ENCODE measurements at places on chromosomes 16 and 17. TPM values are rescaled to one million over a fixed set of nuclear protein-coding genes. Genes with fewer than 3 reads are reported as not detected.

The HBA2 gene
- total RNA-seq = 171 TPM

The MYH13 gene
- total RNA-seq = not detected

GRCh38 chr17:5510771-5511170 lies 24.4 kb downstream of the MIS12 start:
- no peaks in the 10 kb centered on the region for H3K36me3 ChIP-seq
- no peak for DNase-seq
- H3K4me3 ChIP-seq = no peak overlapping the region
- H3K27me3 ChIP-seq = no peaks in the 10 kb centered on the region
- H3K27ac ChIP-seq = no peak overlapping the region

DNA sequence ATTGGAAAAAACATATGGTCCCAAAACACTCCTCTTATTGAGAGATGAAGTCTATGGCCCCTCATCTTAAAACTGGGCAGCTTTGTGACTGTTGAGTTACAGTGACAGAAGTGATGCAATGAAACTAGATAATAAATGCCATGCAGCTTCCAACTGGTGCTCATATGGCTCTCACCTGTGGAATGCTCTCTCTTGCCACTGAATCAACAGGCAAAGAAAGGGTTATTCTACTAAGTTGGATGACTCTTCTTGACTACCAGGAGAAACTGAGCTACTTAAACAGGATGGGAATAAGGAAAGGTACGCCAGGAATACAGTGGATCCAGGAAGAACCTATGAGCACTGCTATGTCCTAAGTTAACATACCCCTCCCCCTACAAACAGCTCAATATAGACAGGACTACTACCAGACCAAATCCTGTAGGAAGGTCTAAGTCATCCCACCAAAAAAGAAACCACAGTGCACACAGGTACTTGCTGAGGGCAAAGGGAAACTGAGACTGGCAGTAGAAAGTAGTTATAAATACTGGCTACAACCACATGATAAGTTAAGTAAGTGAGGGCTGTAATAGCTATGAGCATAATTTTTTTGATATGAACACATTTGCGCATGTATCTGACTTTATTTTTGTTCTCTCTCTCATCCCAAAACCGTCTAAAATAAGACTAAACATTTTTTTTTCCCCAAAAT lies 398.5 kb downstream of the ZFHX3 start:
- no peaks in the 10 kb centered on the region for H3K27me3 ChIP-seq
- no peaks in the 10 kb centered on the region for H3K36me3 ChIP-seq
- no peak overlapping the region for H3K4me3 ChIP-seq
- no peaks in the 10 kb centered on the region for H3K4me1 ChIP-seq

The KRTAP2-4 gene
- not detected for total RNA-seq

The TAC4 gene
- not detected for total RNA-seq

GRCh38 chr17:32909787-32910369 lies 18.1 kb upstream of the TMEM98 start:
- no peaks in the 10 kb centered on the region for H3K27me3 ChIP-seq
- H3K36me3 ChIP-seq = no peaks in the 10 kb centered on the region
- H3K4me3 ChIP-seq = no peak overlapping the region
- H3K27ac ChIP-seq = no peak overlapping the region

GRCh38 chr17:57135026-57135788 lies 50.2 kb downstream of the AKAP1 start:
- no peak overlapping the region for H3K27ac ChIP-seq
- no peaks in the 10 kb centered on the region for H3K27me3 ChIP-seq
- no peaks in the 10 kb centered on the region for H3K36me3 ChIP-seq

- no peaks in the 10 kb centered on the region for H3K4me1 ChIP-seq
- peaks cover 4% of the 10 kb centered on the region for H3K36me3 ChIP-seq
- no peak for DNase-seq
- no peak overlapping the region for H3K27ac ChIP-seq
- no peak overlapping the region for H3K4me3 ChIP-seq
These were observed 20.1 kb downstream of the CNTNAP1 start for GRCh38 chr17:42702446-42702845.

- H3K27ac ChIP-seq = no peak overlapping the region
- peaks cover 13% of the 10 kb centered on the region for H3K4me1 ChIP-seq
- DNase-seq = no peak
- H3K36me3 ChIP-seq = no peaks in the 10 kb centered on the region
These were observed 6.2 kb downstream of the PHOSPHO1 start for GRCh38 chr17:49224198-49224996.

The CLEC3A gene
- total RNA-seq = not detected

DNA sequence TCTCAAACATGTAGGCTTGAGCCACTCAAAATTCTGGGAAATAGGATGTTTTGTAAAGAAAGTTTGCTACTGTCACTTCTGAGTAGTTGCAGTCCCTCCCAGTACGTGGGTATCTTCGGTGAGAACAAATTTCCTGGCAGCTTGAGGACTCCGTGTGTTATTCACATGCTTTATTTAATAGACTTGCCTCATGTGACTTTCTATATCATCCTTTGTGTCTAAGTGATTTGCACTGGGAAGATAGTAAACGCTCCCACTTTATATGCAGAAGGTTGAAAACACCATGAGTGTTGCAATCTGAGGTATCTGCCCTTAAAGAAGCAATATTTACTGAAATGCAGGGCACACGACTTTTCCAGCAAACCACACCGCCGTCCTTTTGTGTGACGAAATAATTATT lies 643.7 kb downstream of the MAF start:
- DNase-seq = no peak
- no peaks in the 10 kb centered on the region for H3K36me3 ChIP-seq
- no peak overlapping the region for H3K4me3 ChIP-seq
- no peaks in the 10 kb centered on the region for H3K4me1 ChIP-seq
- H3K27me3 ChIP-seq = no peaks in the 10 kb centered on the region
- no peak overlapping the region for H3K27ac ChIP-seq

The NECAB2 gene
- total RNA-seq = not detected

GRCh38 chr17:78343543-78344201 lies 16.2 kb downstream of the SOCS3 start:
- H3K27me3 ChIP-seq = no peaks in the 10 kb centered on the region
- H3K27ac ChIP-seq = peak overlapping the region; percentile 95
- no peak overlapping the region for H3K4me3 ChIP-seq
- H3K4me1 ChIP-seq = peaks cover 5% of the 10 kb centered on the region
- H3K36me3 ChIP-seq = no peaks in the 10 kb centered on the region

- H3K27me3 ChIP-seq = no peaks in the 10 kb centered on the region
- H3K27ac ChIP-seq = no peak overlapping the region
- no peaks in the 10 kb centered on the region for H3K4me1 ChIP-seq
- no peak for DNase-seq
- H3K36me3 ChIP-seq = no peaks in the 10 kb centered on the region
- H3K4me3 ChIP-seq = no peak overlapping the region
These were observed 26.4 kb downstream of the PITPNC1 start for GRCh38 chr17:67403483-67403882.

DNA sequence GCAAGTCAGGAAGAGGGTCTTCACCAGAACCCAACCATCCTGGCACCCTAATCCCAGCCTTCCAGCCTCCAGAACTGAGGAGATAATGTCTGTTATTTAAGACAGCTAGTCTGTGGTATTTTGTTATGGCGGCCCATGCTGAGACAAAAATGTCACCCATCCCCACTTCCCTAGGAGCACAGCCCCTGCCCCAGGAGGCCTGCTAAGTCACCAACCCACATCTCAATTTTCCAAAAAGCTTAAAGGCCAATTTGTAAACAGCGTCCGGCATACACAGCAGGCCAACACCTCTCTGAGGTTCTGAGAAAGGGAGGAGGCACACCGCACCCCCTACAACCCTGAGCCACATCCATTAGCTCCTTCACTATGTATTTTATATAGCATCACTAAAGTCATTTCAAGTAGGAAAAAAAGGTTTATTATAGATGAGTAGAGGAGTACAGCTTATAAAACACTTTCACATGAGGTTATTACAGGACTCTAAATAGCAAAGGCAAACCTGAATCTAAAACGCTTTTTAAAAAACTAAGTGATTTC lies 6.9 kb downstream of the TMEM170A start:
- DNase-seq = no peak
- peaks cover 5% of the 10 kb centered on the region for H3K4me1 ChIP-seq
- no peak overlapping the region for H3K4me3 ChIP-seq
- no peaks in the 10 kb centered on the region for H3K36me3 ChIP-seq

The OSGIN1 gene
- 9.3 TPM for total RNA-seq

- DNase-seq = peak; percentile 25
- no peaks in the 10 kb centered on the region for H3K27me3 ChIP-seq
- peak overlapping the region; percentile 91 for H3K4me3 ChIP-seq
- peak overlapping the region; percentile 99 for H3K27ac ChIP-seq
- no peaks in the 10 kb centered on the region for H3K4me1 ChIP-seq
These were observed 675 bp downstream of the RNF213 start for GRCh38 chr17:80261159-80261894.

The CCL7 gene
- not detected for total RNA-seq

The CD300LB gene
- 0.44 TPM for total RNA-seq

- no peaks in the 10 kb centered on the region for H3K4me1 ChIP-seq
- H3K36me3 ChIP-seq = no peaks in the 10 kb centered on the region
- H3K27me3 ChIP-seq = no peaks in the 10 kb centered on the region
These were observed 408.1 kb downstream of the XYLT1 start for GRCh38 chr16:17062676-17063075.

The RCVRN gene
- total RNA-seq = not detected

The SLC47A1 gene
- total RNA-seq = 11.1 TPM

The SLC6A2 gene
- total RNA-seq = 0.30 TPM

The NR1D1 gene
- total RNA-seq = 16.8 TPM

DNA sequence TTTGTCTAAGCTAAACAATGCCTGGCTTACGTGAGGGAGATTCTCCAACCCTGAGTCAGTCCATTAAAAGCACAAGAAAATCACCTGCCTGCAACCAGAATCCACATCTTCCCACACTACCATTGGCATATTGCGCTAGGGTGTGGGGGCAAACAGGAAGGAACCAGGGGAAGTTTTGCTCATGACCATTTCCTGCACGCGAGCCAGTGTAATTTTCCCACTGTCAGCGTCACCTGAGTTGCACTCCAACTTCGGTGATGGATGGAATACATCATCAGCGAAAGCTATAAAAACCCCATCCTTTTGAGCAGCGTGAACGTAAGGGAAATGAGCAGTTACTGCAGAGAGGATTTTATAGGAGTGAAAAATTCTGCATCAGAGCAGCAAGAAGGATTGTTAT lies 167.9 kb upstream of the NOL11 start:
- H3K36me3 ChIP-seq = no peaks in the 10 kb centered on the region
- no peaks in the 10 kb centered on the region for H3K27me3 ChIP-seq
- H3K4me1 ChIP-seq = peaks cover 12% of the 10 kb centered on the region
- H3K4me3 ChIP-seq = no peak overlapping the region
- DNase-seq = no peak
- no peak overlapping the region for H3K27ac ChIP-seq

The CEP295NL gene
- 9.8 TPM for total RNA-seq

- H3K27ac ChIP-seq = no peak overlapping the region
- no peaks in the 10 kb centered on the region for H3K27me3 ChIP-seq
- no peak for DNase-seq
These were observed 8.6 kb downstream of the MAPT start for GRCh38 chr17:45902892-45903346.

DNA sequence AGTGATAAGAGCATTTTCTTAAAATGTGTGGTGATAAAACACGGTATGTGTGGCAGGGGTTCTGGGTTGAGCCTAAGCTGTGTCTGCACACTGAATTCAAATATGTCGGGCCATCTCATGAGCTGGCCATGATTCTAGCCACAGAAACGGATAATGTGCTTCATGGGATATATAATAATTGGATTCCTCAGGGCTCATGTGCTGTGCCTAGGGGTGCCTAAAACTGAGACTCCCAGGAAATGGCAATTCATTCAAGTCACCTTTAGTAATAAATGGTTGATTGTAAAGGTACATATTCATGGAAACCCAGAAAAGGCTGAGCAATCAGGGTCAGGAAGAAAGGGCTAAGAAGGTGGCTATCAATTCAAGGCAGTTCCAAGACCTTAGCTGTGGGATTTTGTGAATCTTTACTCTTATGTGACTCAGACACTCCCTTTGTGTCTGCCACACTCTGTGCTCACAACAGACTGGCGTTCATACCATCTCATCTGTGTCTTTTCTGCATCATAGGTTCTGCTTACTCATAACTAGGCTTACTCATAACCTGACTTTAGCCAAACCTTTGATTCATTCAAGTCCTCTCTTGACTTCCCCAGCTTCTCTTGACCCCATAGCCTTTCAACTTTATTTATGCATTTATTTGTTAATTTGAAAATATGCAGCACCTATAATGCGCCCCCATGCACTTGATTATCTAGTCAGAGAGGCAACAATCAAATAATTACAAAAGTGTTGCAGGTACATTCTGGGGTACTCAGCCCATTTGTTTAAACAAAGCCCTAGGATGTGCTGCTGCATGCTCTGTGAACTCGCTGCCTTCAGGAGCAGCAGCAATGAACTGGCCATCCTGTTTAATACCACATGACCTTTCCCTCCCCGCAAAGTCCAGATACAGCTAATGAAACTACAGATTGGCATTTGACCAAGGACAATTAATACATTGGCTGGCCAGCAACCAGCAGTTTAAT lies 28.4 kb upstream of the MED13 start:
- H3K27me3 ChIP-seq = no peaks in the 10 kb centered on the region
- no peak overlapping the region for H3K27ac ChIP-seq
- H3K36me3 ChIP-seq = no peaks in the 10 kb centered on the region
- no peaks in the 10 kb centered on the region for H3K4me1 ChIP-seq

DNA sequence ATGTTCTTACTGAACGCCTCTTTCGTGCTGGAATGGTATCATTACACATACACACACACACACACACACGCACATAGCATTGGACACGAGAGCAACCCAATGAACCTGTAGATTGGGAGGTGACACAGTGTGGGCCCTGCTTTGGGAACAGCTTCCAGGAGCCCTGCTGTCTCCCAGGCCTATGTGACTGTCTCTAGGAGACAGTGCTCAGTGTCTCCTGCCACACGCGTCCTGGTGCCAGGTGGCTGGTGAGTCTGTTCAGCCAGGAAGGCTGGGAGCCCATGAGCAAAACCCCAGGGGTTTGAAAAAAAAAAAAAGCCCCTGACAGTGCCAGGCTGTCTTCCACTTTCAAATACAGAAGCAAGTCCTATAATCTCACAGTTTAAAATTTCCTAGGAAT lies 2.4 kb upstream of the SPOP start:
- no peak overlapping the region for H3K27ac ChIP-seq
- DNase-seq = no peak
- no peaks in the 10 kb centered on the region for H3K36me3 ChIP-seq
- no peaks in the 10 kb centered on the region for H3K27me3 ChIP-seq
- H3K4me3 ChIP-seq = no peak overlapping the region

The HOXB9 gene
- 0.21 TPM for total RNA-seq

DNA sequence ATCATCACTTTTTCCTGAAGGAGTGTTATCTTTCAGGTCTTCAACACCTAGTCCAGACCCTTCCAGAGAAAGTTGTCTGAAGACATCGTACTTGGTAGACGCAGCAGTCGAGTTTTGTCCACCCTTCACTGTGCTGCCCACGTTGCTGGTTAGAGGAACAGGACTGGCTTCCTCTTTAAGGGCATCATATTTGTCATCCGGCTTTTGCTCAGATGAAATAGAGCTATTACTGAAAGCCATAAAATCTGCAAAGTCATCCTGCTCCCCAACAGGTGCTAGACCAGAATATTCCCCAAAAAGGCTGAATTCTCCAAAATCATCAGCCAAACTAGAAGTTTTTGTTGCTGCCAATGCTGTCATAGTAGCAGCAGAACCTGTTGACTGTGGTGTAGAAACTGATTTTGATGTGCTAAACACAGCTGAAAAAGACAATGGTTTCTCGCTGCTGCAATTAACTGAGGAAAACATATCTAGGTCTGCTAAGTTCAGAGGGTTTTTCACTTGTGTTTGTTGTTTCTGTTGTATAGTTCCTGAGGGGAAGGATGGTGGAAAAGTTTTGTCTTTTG lies 55.7 kb downstream of the SYNRG start:
- H3K36me3 ChIP-seq = peaks cover 43% of the 10 kb centered on the region
- no peaks in the 10 kb centered on the region for H3K4me1 ChIP-seq
- no peak overlapping the region for H3K4me3 ChIP-seq
- no peak for DNase-seq
- H3K27ac ChIP-seq = no peak overlapping the region

The FN3K gene
- 18.3 TPM for total RNA-seq

The HS3ST2 gene
- total RNA-seq = 2.3 TPM

Measured in tibial nerve (tissue), 4 donors.